EL (cell line): ENCODE measurements at places on chromosomes 11 and 22.

DNA sequence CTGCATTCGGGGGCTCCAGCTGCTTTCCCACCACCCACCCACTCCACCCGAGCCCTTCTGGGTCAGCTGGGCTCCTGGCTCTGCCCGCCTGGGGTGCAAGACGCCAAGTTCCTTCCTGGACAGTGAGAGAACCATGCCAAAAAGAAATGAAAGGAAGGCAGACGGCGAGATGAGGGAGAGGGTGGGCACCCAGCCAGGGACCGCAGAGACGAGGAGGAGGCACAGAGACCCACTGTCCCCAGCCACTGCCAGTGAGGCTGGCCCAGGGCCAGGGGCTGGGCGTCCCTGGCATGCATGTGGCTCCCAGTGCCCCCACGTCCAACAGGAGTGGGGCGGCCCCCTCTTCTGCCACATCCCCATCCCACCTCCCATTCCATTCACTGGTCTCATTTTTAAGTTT lies 10.8 kb upstream of the CD81 start:
- DNase-seq: no peak

- no peak for DNase-seq
Observed at GRCh38 chr22:30233582-30233981, 13.0 kb downstream of the LIF start.

DNA sequence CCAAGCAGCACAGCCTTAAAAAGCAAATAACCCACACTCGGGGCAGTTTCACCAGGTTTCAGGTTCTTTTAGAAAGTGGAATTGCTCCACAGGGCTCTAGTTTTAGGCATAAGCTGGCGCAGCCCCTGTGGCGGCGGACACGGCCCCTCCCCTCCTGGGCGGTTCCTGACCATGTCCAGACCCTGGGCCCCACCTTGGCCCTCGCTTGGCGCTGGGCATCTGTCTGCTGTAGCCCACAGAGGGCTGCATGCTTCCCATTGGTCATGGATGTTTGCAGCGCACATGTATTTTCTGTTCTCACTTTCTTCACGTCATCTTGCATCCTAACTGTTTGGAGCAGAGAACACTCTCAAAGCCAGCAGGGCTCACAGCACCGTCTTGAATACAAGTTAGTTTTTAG lies 244.3 kb downstream of the BRD1 start:
- no peak for DNase-seq

DNA sequence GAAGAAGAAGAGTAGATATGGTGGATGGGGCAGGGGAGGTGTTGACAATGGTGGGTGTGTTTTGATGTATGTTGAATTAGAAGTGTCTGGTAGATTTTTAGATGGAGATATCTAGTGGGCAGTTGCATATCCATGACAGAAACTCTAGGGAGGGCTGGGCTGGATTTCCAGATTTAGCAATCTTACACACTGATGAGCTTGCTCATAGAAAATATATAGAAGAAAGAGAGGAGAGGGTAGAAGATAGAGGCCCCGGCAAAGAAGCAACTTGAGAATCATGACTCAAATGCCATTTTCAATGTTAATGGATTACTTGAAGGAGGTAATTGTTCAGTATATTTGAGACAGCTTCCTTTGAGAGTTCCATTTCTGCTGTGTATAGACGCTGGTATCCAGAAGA lies 8.2 kb downstream of the REXO2 start:
- no peak for DNase-seq

- DNase-seq: no peak
Observed at GRCh38 chr11:64089493-64089892, 53.8 kb downstream of the FLRT1 start.

DNA sequence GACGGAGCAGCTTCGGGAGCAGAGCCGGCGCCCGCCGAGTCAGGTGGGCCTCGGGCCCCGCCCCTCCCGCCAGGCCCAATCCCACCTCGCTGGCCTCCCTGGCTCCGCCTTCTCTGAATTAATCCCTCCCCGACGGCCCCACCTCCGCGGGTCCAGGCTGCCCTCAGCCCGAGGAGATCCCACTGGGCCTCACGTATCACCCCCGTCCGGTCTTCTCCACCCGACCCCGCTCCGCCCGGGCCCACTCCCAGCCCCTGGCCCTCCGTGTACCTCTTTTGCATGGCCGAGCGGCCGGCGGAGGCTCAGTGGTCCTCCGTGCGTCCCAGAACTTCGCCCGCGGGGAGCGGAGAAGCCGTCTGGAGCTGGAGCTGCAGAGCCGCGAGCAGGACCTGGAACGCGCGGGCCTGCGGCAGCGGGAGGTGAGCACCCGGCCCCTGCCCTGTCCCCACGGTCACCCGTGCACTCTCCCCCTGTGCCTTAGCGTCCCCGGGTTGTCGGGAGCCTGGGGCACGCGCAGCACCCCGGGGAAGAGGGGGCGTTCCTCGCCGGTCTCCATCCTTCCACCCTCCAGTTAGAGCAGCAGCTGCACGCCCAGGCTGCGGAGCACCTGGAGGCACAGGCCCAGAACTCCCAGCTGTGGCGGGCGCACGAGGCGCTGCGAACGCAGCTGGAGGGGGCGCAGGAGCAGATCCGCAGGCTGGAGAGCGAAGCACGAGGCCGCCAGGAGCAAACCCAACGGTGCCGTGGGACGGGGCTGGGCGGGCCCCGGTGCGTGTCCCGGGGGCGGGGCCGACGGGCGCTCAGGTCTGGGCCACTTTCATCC lies 2.2 kb upstream of the CD151 start:
- DNase-seq: peak; percentile 72

DNA sequence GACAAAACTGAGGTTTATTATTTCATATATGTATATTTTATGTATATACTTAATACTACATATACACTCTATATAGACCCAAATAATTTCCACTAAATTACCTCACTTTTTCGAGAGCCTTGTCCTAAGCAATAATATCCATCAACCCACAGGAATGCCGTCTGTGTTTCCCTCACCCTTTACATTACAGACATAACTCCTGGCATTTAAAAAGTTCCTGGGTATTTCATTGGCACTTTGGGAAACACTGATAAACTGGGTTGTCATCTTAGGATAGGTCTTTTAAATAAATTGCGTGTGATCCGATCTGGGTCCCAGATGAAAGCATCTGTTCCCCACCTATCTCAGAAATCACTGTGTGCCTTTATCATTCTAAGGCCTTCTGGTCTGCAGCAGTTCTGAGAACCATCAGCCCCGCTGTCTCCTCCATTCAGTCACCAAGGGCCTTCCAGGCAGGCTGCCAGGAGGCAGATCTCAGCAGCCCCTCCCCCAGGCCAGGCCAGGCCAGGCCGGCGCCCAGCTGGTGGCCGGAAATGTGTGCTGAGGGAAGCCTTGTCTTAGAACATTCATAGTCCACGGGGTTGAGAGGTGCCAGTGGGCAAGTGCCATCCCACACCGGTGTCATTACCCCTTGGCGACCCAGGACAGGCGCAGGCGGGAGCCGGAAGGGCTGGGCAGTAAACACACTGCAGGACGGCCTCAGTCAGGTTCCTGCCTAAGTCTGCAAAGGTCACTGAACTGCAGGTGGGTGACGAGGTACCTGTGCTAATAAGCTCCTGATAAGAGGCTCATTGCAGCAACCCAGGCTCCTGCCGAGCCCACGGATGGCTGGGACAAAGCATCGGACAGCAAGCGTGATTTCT lies 3.3 kb downstream of the FGF19 start:
- DNase-seq: peak; percentile 78

DNA sequence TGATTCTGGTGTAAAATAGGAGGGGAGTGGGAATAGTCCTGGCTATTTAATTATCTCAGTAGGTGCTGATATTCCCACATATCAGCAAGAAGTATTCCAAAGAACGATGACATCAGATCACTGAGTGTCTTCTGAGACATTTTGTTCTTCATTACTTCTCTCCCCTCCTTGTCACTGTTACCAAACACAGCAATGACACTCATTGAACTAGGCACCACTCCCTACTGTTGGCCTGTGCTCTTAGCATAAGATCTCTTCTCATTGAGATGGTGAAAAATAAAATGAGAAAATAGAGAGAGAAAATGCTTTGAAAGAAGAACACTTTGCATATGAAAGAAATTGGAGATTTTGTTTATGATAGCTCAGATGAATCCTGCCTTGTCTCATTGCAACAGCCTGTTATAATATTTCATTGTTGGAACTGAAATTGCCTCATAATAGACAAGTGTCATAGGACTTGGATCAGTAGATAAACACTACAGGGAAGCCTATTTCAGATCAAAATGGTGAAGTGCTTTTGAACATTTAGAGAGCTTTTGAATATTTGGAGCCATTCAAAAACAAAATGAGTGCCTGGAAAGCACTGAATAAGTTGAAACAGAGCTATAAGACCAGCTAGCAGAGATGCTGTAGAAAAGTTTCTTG lies 11.3 kb upstream of the ETS1 start:
- DNase-seq: no peak

DNA sequence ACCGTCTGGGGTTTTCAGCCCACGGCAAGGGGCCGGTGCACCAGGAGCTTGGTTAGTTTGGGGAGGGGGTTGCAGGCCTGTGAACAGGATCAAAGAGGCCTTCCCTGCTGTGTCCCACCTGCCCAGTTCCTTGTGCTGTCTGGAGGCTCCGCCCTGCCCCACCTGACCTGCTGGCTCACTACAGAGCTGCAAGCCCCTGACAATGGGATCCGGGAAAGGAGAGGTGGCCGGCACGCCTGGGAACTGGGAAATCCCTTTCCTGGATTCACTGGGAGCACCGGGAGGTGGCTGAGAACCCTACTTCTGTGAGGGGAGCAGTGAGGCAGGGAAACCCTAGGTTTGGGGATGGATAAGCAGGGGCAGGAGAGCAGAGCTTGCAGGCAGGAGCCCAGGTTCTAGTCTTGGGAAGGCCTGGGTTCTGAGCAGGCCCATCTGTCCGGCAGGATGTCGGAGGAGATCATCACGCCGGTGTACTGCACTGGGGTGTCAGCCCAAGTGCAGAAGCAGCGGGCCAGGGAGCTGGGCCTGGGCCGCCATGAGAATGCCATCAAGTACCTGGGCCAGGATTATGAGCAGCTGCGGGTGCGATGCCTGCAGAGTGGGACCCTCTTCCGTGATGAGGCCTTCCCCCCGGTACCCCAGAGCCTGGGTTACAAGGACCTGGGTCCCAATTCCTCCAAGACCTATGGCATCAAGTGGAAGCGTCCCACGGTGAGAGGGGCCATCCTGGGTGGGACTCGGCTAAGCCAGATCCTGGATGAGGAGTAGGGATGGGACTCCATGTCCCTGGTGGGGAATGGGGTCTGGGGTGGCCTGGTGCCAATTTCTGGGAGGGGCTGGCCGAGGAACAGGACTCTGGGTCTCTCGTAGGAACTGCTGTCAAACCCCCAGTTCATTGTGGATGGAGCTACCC lies 786 bp downstream of the CAPN1 start:
- peak; percentile 25 for DNase-seq

- DNase-seq: peak; percentile 39
Observed at GRCh38 chr11:130070846-130071200, 1.1 kb downstream of the APLP2 start.

- DNase-seq: peak; percentile 95
Observed at GRCh38 chr22:39960791-39961746, 872 bp downstream of the TMA7B start.

DNA sequence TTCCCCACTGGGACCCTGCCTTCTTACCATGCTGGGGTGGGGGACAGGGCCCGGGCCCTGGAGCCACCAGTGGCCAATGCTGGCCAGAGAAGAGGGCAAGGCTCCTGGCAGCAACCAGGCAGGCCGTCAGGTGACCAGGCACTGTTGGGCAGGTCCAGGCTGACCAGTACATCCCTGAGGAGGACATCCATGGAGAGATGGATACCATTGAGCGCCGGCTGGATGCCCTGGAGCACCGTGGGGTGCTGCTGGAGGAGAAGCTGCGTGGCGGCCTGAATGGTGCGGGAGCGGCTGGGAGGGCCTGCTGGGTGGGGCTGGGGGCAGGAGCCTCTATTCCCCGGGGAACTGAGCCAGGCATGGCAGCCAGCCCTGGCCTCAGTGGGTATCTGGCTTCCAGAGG lies 21.0 kb downstream of the C22orf23 start:
- no peak for DNase-seq

- DNase-seq: no peak
Observed at GRCh38 chr11:122746050-122746478, 90.5 kb downstream of the UBASH3B start.

- no peak for DNase-seq
Observed at GRCh38 chr11:113725407-113725806, 19.3 kb upstream of the TMPRSS5 start.

- DNase-seq: no peak
Observed at GRCh38 chr11:100205926-100206325, 481.2 kb upstream of the ARHGAP42 start.

- DNase-seq: no peak
Observed at GRCh38 chr11:43737201-43737590, 56.7 kb downstream of the HSD17B12 start.

DNA sequence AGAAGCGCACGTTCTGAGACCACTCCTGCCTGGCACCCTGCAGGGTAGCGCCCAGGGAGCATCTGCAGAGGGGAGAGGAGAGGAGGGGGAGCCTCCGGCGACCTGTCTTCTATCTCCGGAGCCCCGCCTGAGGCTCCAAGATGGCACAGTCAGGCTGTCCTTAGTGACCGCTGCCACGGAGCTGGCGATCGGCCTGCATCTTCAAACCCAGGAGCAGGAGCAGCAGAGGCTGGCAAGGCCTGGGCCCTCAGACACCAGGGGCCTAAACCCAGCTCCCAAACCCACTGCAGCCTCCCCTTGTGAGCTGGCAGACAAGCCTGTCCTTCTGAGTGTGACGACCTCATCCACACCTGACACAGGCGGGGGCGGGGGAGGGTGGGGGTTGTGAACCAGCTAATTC lies 34.9 kb downstream of the TOLLIP start:
- no peak for DNase-seq

DNA sequence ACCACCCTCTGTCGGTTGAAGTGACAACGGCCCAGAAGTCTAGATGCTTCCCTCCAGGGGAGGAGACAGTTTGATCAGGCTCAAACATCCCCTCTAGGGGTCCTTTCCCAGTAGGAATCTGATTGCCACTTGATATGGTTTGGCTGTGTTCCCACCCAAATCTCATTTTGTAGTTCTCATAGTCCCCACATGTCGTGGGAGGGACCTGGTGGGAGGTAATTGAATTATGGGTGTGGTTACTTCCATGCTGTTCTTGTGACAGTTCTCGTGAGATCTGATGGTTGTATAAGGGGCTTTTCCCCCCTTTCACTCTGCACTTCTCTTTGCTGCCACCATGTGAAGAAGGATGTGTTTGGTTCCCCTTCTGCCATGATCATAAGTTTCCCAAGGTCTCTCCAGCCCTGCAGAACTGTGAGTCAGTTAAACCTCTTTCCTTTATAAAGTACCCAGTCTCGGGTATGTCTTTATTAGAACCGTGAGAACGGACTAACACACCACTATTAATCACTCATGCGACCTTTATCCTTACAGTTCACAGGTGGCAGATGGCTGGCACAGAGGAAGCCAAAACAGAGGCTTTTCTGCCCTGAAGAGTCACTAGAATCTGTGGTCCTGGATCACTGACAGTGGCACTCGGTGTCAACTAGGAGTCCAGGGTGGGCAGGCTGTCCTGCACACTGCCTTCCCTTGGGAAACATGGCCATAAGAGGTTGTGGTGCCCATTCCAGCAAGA lies 21.6 kb downstream of the ASPHD2 start:
- DNase-seq: no peak

- peak; percentile 12 for DNase-seq
Observed at GRCh38 chr11:23099256-23099655, 239.0 kb upstream of the CCDC179 start.

- no peak for DNase-seq
Observed at GRCh38 chr11:63490551-63491239, at the start of gene PLAAT5. PLAAT5 (minus strand) TSS chr11:63491167; CDS start chr11:63491034, 133 bp downstream.
